ENCODE measurements at places on chromosomes 16 and 17. TPM values are rescaled to one million over a fixed set of nuclear protein-coding genes. Genes with fewer than 3 reads are reported as not detected.

Gene NTN1
- 14.4 TPM for total RNA-seq

Gene HEATR9
- total RNA-seq, result 0.21 TPM

Gene HOXB2
- 50.7 TPM for total RNA-seq

Gene CSH1
- not detected for total RNA-seq

Gene SETD1A
- 19.6 TPM for total RNA-seq

Gene MPO
- total RNA-seq, result 0.23 TPM

Gene PLA2G10
- total RNA-seq, result 1.4 TPM

Gene ALOX12B
- total RNA-seq, result 0.62 TPM

DNA sequence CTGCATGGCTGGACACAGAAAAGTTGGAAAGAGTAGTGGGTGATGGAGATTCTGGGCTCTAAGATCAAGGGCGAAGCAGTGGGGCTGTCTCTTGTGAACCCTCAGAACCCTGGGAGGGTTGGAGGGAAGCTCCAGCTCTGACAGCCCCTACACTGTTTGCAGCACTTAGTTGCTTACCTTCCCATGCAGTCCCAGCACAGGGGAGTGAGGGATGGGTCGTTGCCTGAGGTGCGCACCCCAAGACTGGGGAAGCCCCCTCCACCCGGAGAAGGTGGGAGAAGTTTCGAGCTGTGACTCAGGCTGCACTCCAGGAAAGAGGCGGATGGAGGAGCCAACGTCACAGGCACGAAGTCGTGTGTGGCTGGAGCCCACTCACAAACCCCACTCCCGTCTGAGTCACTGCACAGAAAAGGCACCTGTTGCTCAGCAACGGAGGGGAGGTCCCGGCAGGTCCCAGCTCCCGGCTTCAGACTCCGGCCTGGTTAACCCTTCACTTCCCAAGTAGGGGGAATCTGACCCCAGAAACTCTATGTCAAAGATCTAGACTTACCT lies 60.1 kb downstream of the AIPL1 start:
- peak; percentile 50 for DNase-seq

DNA sequence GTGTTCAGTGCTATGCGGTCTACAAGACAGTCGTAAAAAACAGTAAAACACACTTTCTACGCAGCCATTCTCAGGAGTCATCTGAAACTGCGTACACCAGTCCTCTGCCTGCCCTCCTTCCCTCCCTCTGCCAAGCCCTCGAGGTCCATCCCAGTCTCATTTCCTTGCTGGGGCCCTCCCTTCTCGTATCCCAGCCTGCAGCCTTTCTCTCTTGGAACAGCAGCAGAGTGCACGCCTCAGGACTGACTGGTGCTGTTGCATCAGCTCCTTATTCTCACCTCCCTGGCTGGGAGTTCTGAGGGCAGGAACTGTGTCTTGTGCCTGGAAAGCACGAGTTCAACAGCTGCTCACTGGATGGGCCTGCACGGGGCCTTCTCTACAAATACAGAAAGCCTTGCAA lies 12.5 kb downstream of the FAHD1 start:
- no peak for DNase-seq

GRCh38 chr16:81885976-81886586 lies 107.0 kb downstream of the PLCG2 start:
- no peak for DNase-seq

GRCh38 chr17:7459961-7460545 lies 15.2 kb downstream of the CHRNB1 start:
- DNase-seq, result no peak

DNA sequence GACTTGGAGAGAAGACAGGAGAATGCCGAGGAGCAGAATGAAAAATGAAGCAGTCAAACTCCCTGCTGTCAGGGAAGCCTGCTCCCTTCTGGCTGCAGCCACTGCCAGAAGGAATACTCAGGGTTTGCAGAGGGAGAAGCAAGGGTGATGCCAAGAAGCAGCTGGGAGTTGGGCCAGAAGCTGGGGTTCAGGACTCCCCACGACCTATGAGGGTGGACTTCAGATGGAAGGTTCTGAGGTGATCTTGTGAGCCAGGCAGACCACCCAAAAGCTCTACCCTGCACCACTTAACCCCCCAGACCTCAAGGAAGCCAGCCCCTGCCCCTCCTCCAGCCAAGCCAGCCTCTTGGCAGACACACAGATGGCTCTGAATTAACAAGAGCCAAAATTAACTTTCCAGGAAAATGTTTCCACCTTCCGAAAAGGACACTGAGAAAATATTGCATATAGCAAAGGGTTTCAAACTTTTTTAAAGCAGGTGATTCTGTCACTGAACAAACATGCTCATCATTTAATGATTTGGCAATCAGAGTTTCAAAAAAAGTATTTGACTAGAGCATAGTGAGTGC lies 126.0 kb upstream of the ERCC4 start:
- DNase-seq, result peak; percentile 42

- no peak for DNase-seq
Measured at GRCh38 chr17:47252209-47252608, 1.4 kb upstream of the ITGB3 start.

- DNase-seq, result no peak
Measured at GRCh38 chr17:42484304-42484703, 25.6 kb downstream of the ATP6V0A1 start.

All from ureter (tissue), 1 donor.